ENCODE measurements at places on chromosomes 1 and 21.

DNA sequence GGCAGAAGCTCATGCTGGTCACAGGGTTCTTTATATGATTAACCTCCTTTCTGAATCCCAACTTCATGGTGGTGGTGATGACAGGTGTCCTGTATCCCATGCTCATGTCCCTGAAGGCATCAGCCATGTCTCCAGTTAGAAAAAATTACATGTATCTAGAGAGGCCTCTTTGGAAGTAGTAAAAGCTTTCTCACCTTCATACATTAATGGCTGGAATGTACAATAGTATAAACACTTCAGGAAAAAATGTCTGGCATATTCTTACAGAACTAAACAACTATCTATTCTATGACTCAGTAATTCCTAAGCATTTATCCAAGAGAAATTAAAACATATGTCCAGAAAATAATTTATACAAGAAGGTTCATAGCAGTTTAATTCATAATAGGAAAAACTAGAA is 34.0 kb downstream of the ADAM30 start:
- no peak for DNase-seq

DNA sequence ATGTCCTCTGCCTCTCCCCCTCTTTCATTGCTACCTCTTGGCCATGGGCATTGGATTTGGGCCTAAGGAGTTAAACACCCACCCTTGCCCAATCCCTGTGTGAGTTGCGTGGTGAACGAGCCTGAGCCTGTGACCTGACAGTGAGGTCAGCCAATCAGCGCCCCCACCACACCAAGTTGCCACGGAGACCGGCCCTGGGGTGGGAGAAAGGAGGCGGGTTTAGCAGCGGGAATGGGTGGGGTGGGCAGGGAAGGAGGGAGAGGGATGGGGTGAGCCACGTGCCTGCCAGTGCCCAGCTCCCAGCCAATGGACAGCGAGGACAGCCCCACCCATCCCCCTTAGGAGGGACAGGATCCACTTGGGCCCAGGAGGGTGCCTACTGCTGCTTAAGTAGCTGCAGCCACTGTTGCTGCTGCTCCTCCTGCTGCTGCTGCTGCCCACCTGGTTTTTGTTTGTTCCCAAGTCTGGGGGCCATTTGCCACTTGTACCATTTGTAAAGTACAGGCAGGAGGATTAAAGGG is 9.5 kb downstream of the ZBTB7B start:
- peak; percentile 99 for DNase-seq

GRCh38 chr1:43549921-43550597 is 19.4 kb downstream of the PTPRF start:
- DNase-seq: no peak

GRCh38 chr1:71862756-71863155 is 419.6 kb downstream of the NEGR1 start:
- DNase-seq: no peak

DNA sequence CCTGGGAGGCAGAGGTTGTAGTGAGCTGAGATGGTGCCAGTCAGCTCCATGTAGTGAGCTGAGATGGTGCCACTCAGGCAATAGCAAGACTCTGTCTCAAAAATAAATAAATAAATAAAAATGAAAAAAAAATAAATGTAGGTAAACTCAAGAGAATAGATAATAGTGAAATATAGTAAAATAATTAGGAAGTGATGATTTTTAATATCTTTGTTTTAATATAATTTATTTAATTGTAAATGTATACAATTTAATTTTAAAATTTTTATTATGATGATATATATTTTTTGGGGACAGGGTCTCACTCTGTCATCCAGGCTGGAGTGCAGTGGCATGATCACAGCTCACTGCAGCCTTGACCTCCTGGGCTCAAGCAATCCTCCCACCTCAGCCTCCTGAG is 19.6 kb upstream of the SERINC2 start:
- no peak for DNase-seq

- DNase-seq: peak; percentile 15
Measured at GRCh38 chr1:168362991-168363390, 82.3 kb downstream of the TBX19 start.

DNA sequence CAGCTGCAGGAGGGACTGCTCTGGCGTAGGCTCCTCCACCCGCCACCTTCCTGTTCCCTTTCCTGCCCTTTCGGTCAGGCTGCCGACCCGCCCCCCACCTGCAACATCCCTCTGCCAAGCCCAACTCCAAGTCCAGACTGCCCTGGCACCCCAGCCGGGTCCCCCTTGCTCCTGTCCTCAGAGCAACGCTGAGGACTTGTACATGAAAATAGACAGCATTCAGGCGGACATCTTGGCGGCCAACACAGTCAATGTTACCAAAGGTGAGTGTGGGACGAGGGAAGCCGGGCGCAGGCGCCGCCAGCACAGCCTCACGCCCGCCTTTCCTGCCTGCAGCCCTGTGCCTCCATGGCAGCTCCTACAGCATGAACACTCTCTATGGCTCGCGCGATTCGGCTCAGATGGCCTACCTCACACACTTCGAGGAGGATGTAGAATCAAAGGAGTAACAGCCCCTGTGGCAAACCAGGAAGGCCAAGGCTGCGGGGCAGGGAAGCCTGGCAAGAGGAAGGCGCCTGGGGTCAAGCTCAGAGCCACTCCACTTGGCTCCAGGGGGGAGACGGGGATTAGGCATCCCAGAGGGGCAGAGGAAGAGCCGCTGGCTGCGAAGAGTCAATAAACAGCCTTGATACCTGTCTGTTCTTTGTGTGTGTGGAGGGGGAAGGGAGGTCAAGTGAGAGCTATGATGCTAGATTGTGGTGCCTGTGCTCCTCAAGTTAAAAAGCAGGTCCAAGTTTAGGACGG is 5.8 kb downstream of the RNU5D-1 start:
- peak; percentile 30 for DNase-seq

DNA sequence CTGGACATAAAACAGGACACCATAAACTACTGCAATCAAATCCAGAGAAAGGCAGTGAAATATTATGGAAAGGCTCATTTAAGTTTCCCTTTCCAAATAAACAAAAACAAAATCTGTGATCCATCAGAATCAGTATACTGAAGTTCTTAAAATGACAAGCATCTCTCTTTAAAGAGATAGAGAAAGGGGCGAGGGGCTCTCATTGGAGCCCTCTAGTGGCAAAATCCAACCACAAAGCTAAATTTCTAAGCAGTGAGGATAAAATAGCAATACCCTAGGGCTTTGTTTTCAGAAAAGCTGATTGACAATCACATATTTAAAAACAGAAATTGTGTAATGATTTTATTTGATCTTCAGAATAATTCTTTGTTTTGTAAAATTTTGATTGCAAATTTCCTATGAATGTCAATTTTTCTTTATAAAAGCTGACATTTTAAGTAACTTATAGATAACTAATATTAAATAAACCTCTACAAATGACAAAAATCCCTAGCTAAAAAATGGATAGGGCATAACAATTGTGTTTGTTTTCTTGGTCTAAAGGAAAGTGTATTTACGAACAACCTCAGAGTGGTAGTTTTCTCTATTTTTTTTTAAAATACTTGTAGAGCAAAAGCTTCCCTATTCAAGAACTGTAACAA is 138.2 kb downstream of the COL24A1 start:
- DNase-seq: peak; percentile 63

GRCh38 chr21:35932232-35932911 is 128.0 kb downstream of the SETD4 start:
- DNase-seq: peak; percentile 14

DNA sequence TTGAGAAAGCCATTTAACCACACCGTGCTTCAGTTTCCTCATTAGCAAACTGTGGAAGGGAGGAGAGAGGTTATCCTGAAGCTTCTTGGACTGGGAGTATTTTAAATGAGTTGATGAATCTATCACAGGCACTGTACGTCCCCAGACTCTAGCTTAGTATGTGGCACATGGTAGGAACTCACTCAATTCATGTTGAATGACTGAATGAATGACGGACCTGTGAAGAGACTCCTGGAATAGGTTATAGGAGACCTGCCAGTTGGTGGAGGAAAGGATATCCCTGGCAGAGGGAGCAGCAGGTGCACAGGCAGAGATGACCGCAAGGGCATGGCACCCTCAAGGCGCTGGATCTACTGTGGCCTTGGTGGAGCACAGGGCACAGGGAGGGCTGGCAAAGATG is 118.5 kb downstream of the HMGB4 start:
- DNase-seq: no peak

GRCh38 chr1:20873311-20873710 is 86.2 kb upstream of the HP1BP3 start:
- DNase-seq: no peak

DNA sequence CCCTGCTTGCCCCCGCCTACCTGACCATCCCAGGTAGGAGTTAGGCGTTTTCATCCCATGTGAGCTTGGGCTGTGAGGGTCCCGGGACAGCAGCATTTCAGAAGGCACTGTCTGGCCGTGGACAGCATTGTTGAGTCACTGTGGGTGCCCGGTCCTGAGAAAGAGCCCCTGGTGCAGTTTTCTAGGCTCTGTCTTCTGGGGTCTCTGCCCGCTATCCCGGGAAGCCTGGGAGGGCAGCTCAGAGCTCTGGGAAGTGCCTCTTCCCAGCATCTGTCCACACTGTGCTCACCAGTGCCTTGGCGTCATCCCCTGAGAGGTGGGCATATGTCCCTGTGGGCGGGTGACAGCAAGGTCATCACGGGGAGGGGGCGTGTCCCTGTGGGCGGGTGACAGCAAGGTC is 11.4 kb upstream of the ZNF669 start:
- DNase-seq: peak; percentile 36

GRCh38 chr1:109160071-109160840 is 46.3 kb downstream of the ELAPOR1 start:
- DNase-seq: no peak

Data from NCI-H82 (cell line).